Renal pelvis (tissue), 12 donors: ENCODE measurements at places on chromosomes 1 and 21. TPM values are rescaled to one million over a fixed set of nuclear protein-coding genes. Genes with fewer than 3 reads are reported as not detected.
A peak's percentile ranks its signal among the peaks of the same experiment; 100 is the strongest.

- DNase-seq, result no peak
Measured at GRCh38 chr1:235047331-235047871, 81.2 kb downstream of the TOMM20 start.

DNA sequence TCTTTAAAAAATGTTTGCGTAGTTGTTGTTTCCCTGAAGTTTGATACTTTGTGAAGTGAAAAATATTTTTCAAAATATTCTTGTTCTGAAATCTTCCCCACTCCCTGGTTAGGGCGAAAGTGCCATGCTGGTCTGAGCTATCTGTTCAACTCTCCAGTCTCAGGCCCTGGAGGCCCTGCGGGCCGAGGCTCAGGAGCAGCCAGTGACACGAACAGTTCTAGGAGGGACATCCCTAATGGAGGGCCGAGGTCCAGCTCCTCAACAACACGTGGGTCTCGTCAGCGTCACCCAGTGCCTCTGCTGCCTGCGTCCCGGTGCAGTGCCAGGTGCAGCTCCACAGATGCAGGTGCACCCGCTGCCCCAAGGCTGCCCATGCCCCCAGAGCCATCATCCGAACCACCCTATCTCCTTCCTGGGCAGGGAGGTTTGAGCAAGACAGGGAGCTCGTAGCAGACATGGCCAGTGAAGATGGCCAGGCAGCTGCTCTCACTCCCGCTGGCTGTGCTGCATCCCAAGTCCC lies 69.7 kb upstream of the COL6A1 start:
- DNase-seq, result no peak

SPATA1 gene
- 4.0 TPM for polyA plus RNA-seq

- DNase-seq, result no peak
Measured at GRCh38 chr1:31901838-31902509, 36.2 kb downstream of the PTP4A2 start.

ALX3 gene
- polyA plus RNA-seq, result not detected

- no peak for DNase-seq
Measured at GRCh38 chr1:188719735-188720134, 1757.9 kb downstream of the BRINP3 start.

GRCh38 chr1:23524716-23525401 lies 6.2 kb downstream of the E2F2 start:
- DNase-seq, result no peak

ZNF678 gene
- 12.6 TPM for polyA plus RNA-seq

DNA sequence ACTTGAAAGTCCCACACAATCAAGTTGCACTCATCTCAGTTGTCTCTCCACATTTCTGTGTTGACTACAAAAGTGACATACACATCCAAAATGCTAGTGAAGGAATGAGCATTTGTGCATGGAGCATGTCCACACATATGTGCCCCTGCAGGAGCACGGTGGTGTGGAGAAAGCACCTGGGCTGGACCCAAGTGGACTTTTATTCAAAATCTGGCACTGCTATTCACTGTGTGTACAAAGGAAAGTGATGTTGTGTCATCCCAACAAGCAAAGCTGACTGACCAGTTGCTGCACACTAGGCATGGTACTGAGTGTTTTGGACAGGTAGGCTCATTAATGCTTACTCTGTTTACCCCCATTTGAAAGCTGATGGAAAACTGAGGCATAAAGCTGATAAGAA lies 19.3 kb downstream of the CEP104 start:
- DNase-seq, result no peak

DNA sequence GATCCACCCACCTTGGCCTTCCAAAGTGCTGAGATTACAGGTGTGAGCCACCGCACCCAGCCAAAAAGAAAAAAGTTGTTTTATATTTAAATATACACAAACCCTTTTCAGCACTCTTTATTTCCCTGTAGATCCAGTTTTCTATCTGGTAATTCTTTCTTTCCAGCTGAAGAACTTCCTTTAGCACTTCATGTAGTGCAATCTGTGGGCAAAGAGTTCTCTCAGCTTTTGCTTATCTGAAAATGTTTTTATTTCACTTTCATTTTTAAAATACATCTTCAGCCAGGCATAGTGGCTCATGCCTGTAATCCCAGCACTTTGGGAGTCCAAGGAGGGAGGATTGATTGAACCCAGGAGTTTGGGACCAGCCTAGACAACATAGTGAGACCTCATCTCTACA lies 28.5 kb upstream of the HYI start:
- no peak for DNase-seq

GRCh38 chr21:37767984-37768383 lies 148.3 kb downstream of the KCNJ6 start:
- DNase-seq, result no peak

- no peak for DNase-seq
Measured at GRCh38 chr1:228958121-228958520, 222.8 kb downstream of the RHOU start.

- no peak for DNase-seq
Measured at GRCh38 chr1:16396591-16396990, 29.5 kb downstream of the SZRD1 start.

GRCh38 chr1:61097317-61097716 lies 15.0 kb downstream of the NFIA start:
- no peak for DNase-seq

DNA sequence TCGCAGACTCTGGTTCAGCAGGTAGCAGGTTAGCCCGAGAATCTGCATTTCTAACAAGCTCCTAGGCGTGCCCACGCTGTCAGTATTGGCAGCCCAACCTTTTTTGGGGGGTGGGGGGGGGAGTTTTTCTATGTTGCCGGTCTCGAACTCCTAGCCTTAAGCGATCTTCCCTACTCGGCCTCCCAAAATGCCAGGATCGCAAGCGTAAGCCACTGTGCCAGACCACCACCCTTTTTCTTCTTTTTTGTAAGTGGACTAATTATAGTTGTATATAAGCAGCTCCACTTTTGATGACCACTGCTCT lies 480 bp upstream of the MIS18A start:
- no peak for DNase-seq

- DNase-seq, result no peak
Measured at GRCh38 chr1:113279776-113280391, 110.4 kb upstream of the MAGI3 start.

DNA sequence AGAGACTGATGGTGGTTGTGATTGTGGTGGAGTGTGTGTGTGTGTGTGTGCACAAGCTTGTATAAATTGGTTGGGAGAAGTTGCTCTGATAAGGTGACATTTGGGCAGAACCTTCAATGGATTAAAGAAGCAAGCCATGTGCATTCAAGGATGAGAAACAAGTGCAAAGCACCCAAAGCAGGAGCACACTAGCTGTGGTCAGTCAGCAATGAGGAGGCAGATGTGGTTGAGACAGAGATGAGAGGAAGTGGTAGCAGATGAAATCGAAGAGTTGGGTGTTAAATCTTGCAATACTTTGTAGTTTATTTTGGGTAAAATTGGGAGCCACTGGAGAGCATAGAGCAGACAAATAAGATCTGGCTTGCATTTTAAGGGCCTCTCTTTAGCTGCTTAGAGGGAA lies 4.4 kb upstream of the PGBD5 start:
- DNase-seq, result no peak

KIRREL1 gene
- 185 TPM for polyA plus RNA-seq

GRCh38 chr1:232980355-232980978 lies 30.1 kb downstream of the NTPCR start:
- no peak for DNase-seq

GRCh38 chr1:226436855-226437491 lies 29.1 kb upstream of the PARP1 start:
- DNase-seq, result no peak

DNA sequence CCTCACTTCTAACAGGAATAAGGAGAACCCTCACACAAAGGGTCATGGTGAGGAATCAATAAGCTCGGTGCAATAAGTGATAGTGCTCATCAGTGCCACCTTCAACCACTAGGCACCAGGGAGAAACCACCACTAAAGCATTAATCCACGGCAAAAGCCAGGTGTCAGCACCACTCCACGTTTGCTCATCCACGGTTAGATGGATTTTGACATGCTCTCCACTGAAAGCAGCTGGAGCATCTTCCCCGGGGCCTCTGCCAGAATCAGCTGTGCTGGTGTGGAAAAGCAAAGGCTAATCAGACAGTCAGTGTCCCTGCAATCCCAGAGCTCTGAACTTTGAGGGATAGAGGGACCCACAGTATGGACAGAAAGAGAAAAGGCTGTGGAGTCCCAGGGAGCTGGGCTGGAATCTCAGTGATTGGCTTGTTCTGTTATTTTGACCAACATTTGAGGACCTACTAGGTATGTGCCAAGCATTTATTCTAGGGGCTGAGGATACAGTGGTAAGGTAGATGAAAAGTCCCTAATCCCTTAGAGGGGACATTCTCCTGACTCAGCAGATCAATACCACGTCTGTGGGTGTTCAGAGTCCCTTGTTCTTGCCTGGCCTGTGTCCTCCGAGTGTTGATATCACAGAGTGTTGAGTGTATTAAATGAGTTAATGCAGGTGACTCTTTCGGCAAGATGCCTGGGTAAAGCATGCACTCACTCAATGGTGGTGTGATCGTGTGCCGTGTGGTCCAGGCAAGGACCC lies 41.3 kb downstream of the FHAD1 start:
- no peak for DNase-seq

GRCh38 chr21:36542312-36543101 lies 62.6 kb upstream of the CLDN14 start:
- no peak for DNase-seq

GRCh38 chr1:159867664-159868026 lies 5.2 kb upstream of the VSIG8 start:
- peak; percentile 69 for DNase-seq

GRCh38 chr1:206895837-206896242 lies 1.4 kb upstream of the IL24 start:
- DNase-seq, result no peak

DNA sequence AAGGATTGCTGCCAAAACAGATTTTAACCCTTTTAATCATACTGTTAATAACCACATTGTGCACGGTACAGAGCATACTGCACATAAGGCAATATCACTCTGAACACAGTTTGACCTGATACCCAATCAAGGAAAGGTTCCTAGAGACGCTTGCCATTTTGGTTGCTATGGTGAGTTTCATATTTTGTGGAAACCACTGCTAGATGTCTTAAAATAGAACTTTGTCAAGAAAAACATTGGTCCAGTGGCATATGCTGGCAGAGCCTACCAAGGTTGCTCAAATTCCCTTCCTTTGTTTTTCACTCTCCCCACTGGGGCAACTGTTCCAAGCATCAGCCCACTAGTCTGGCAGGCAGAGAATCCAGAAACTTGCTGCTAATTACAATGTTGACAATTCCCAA lies 114.8 kb upstream of the DPYD start:
- DNase-seq, result no peak

DNA sequence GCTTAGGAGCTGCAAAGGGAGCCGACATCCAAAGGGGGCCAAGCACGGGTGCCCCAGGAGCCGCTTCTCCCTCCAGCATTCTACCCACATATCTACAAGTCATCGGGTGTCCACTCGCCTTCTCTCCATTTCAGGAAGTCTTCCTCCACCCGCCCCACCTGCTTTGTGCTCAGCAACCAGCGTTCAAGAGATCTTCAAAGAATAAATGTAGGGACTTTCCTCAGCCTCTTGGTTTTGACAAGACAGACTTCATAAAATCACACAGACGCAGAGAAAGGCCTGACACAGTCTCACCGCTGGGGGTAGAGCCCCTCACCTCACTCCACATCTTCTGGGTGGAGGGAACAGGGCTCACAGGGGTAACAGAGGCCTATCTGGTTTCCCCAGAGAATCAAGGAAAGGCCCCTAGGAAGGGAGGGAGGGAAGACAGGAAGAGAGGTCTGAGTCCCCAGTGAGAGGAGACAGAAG lies 49.5 kb downstream of the SSBP3 start:
- no peak for DNase-seq

DNA sequence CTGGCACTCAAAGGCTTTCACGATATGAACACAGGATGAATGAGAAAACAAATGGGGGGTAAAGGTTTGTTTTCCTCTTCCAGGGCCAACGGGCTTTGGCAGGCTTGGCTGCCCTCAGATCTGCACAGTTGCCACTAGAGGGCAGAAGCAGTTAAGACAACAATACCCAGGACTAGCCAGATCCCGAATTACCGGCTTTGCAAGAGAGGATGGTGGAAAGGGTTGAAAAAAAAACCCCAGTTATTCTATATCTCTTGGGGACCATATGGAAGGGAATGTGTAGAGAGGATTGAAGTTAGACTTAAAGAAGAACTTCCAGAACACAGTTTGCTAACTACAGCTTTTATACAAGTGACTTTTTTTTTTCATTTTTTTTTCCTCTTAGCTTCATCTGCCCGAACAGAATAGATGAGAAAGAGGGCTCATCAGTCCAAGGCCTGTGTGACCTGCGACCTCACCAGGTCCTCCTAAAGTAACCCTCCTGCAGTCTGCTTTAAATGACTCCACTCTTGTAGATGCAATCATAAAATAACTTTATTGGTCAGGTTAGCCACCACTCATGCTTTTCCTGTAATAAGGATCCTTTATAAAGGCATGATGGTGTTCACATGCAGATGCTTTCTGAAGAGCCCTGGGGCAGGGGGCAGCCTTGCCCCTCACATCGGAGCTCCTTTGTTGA lies 10.7 kb downstream of the FMOD start:
- DNase-seq, result peak; percentile 90

DNA sequence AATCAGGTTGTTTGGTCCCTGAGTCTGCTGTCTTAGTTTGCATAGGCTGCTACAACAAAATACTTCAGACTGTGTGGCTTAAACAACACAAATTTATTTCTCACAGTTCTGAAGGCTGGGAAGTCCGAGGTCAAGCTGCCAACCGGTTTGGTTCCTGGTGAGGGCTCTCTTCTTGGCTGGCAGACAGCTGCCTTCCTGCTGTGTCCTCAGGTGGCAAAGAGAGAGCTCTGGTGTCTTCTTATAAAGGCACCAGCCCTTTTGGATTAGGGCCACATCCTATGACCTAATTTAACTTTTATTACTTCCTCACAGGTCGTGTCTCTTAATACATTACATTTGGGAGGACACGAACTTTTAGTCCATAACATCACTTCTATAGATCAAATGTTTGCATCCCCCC lies 89.6 kb upstream of the CD34 start:
- no peak for DNase-seq

DNA sequence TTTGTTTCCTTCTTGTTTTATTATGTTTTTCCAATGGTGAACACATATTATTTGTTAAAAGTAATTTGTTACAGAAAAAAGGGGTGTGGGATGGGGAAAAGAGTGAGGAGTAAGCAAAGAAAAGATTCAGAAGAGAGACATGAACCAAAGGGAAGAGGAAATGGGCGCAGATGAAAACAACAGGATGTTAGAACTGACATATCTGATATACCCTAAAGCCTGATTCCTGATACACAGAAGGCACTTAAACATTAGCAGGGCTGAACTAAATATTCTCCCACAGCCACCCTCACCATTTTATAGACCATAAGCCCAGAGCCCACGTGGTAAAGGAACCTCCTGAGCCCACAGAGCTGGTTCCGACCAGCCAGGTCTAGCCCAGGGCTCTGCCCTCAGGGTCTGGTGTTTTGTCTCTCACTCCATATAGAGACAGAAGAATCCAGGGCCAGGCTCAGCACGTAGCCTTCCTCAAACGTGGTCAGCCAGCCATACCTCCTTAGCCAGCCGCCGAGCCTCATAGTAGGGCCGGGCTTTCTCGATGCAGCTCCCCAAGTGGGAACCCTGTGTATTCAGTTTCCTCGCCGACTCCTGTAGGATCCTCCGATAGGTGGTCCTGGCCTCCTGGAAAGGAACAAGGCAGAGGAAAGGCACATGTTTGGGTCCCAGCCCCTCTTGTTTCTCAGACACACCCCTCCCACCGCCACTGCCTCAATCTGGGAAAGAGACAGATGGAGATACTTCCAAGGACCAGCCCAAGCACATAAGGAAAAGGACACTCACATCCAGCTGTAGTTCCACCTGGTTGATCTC lies 9.5 kb downstream of the SH3BP5L start:
- DNase-seq, result no peak
